ENCODE measurements at places on chromosomes 4 and X.

- DNase-seq, result no peak
Observed at GRCh38 chr4:21113496-21114223, 413.4 kb downstream of the PACRGL start.

DNA sequence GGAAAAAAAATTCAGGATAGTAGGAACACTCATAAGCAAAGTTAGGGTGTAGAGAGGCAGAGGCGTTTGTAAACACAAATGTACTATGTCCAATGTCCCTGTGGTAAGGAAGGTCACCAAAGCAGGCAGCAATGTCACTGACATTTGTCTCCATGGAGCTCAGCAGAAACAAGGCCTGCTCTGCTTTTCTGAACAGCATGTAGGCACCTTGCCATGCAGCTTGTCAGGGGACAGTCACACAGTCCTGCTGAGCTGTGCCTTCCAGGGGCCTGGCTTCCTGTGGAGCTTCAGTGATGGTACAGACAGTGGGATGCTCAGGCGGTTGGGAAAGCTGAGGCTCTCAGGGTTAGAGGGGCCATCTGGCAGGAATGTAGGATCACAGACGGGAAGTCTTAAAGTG is 74.5 kb upstream of the HS3ST1 start:
- no peak for DNase-seq

DNA sequence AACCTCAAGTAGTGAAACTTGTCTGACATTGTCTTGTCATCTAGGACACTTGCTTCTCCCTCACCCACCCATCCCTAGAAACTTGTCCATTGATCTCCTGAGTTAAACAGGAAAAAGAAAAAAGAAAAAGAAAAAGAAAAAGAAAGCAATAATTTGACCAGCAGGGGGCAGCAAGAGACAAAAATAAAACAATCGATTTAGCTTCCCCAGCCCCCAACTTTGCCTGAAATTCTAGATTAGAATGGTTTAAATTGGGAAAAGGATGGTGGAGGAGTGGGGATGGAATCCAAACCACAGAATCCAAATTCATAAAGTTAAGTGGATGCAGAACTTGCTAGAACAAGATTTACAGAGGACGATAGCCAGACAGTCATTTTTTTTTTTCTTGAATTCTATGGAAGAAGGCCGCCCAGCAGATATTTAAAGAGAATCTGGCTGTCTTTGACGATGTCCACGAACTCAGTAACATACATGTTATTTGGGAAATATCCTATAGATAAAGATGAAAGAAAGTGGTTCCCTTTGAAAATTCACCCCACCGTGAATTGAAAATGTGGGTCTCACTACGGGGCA is 282.9 kb downstream of the USP46 start:
- DNase-seq, result no peak

- no peak for DNase-seq
Observed at GRCh38 chrX:11499076-11500044, 166.4 kb downstream of the ARHGAP6 start.

Measured in activated T-cell treated with anti-CD3 and anti-CD28 coated beads for 4 hours (primary cell).